Activated T-helper 1 cell treated with anti-CD3 and anti-CD28 coated beads, Interleukin-2, amount 50 U/mL, for 16 hours (primary cell): ENCODE measurements at places on chromosomes 5 and 9.

- DNase-seq, result no peak
These were observed 201.9 kb downstream of the ZNF608 start for GRCh38 chr5:124544366-124545055.

DNA sequence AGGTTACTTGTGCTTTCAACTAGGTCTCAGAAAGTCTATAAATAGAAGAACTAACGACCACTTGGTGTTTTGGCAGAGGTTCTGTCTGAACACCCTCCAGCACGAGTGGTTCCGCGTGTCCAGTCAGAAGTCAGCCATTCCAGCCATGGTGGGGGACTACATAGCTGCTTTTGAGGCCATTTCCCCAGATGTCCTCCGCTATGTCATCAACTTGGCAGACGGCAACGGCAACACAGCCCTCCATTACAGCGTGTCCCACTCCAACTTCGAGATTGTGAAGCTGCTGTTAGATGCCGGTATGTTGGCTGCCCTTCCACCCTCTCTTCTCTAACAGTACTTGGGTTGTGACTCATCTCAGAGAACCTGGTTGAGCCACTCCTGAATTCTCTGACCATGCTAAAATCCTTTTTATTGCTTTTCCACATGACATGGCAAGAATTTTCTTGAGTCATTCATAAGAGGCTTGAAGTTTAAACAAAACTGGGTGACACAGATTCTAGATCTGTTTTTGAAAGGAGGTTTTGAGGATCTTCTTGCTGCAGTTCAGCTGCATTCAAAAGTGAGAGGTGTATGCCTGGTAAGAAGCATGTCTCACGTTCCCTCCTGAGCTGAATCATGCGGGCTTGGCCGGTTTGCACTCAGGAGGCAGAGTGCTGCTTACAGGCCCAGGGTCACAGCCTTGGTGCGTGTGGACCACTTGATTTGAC is 103.1 kb upstream of the DMRT1 start:
- no peak for DNase-seq

DNA sequence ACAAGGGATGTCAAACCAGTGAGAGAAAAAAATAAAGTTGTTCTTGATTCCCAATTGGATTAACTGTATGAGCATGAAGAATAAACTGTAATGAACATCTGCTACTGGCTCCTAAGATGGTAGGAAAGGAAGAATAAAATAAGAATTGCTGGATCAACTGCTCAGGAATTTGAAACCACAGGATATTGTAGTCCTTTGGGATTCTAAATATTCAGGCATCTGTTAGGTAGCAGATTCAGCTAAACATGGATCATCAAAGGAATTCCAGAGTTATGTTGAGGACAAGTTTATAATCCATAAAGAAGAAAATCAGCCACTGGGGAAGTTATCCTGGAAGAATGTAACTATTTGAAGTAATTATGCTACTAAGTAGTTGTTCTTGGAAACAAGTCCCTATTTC is 65.8 kb downstream of the ISL1 start:
- no peak for DNase-seq

DNA sequence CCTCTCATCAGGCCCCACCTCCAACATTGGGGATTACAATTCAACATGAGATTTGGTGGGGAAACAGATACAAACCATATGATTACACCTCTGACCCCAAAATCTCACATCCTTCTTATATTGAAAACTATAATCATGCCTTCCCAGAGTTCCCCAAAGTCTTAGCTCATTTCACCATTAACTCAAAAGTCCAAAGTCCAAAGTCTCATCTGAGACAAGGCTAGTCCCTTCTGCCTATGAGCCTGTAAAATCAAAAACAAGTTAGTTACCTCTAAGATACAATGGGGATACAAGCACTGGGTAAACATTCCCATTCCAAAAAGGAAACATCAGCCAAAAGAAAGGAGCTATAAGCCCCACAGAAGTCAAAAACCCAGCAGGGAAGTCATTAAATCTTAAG is 26.8 kb upstream of the ARSB start:
- DNase-seq, result no peak

GRCh38 chr9:126621919-126622735 is 8.4 kb downstream of the LMX1B start:
- no peak for DNase-seq
